ENCODE measurements at places on chromosomes 7 and 10.

DNA sequence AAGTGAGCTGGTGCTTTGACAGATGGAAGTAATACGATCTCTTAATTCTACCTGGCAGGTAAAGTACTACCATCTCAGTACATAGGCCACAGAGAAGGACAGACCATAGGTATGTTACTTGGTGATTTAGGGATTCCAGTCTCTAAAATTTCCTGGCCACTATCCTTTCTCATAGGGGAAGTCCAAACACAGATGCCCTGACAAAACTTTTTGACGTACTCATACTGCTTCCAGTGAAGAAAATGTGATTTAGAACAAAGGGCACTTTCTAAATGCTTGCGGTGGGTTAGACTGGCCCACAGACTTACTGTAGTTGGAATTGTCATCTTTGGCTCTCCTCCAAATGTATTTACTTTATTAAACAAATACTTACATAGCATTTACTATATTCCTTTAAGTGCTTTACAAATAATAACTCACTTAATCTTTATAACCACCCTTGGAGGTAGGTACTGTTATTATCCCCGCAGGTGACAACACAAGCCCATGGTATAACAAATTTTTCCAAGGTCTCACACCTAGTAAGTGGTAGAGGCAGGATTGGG lies 3.0 kb downstream of the PI4K2A start:
- DNase-seq: no peak

DNA sequence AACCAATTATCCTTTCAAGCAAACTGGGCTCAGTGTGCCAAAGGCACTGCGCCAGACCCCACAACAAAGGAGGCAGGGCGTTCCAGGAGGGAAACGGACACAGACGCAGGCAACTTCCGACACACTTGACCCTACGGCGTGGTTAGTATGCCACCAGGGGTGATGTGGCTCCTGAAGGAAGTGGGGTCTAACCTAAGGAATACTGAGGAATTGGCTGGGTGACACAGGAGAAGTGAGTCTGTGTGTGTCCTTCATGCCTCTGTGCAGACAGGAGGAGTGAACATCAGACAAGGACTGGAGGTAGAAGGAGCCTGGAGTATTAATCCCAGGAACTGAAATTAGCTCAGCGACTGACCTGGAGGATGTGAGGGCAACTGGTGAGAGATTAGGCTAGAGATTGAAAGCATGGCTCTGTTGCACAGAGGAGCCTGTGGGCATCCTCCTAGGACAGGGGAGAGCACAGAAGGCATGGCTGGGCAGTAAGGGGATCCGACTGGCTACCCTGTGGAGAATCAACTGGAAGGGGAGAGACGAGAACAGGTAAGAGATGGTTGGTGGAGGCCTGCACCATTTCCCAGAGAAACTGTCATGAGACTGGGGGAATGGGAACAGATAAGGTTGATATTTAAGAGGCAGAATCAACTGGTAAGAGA lies 27.8 kb downstream of the GSDME start:
- no peak for DNase-seq

- DNase-seq: no peak
Measured at GRCh38 chr10:13511409-13511808, 17.4 kb downstream of the BEND7 start.

- no peak for DNase-seq
Measured at GRCh38 chr10:46254007-46254383, 32.8 kb upstream of the ANTXRL start.

GRCh38 chr10:123888751-123889150 lies 2.9 kb downstream of the CPXM2 start:
- peak; percentile 9 for DNase-seq

DNA sequence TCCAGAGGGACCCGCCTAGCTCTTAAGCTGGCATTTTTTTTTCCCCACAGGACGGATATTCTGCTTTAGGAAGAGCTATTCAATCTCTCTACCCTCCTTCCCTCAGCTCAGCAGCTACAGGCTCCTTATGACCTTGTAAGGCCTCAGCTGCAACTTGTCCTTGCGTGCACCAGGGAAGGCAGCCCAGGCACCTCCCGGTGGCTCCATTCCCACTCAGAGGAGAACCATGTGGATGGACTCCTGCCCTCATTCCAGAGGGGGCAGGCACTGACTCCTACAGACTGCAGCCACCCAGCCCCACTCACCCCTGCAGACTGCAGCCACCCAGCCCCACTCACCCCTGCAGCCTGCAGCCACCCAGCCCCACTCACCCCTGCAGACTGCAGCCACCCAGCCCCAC lies 73.7 kb downstream of the ITIH5 start:
- DNase-seq: no peak

- peak; percentile 82 for DNase-seq
Measured at GRCh38 chr7:48084727-48085432, 4.2 kb upstream of the UPP1 start.

- no peak for DNase-seq
Measured at GRCh38 chr10:35208536-35208935, 81.9 kb downstream of the CREM start.

- no peak for DNase-seq
Measured at GRCh38 chr7:99459087-99459486, 6.9 kb downstream of the ATP5MF start.

GRCh38 chr7:93757426-93757825 lies 133.1 kb downstream of the TFPI2 start:
- DNase-seq: no peak

DNA sequence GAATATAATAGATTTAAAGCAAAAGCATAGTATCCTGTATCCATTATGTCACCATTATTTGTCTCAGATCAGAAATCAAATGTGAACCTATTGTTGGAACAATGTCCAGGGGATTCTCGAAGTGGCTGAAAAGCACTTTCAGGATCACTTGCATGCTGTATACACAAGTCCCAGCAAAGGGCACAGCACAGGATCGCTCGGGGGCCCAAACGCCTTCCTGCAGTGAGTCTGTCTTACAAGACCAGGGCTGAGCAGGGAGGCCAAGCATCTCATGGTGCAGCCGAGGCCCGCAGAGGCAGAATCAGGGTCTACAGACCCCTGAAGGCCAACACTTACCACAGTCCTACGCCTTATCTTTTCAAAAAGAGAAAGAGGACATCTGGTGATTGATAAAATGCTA lies 92.3 kb downstream of the TNS3 start:
- no peak for DNase-seq

GRCh38 chr7:56105508-56105907 lies 768 bp downstream of the CHCHD2 start:
- peak; percentile 54 for DNase-seq

DNA sequence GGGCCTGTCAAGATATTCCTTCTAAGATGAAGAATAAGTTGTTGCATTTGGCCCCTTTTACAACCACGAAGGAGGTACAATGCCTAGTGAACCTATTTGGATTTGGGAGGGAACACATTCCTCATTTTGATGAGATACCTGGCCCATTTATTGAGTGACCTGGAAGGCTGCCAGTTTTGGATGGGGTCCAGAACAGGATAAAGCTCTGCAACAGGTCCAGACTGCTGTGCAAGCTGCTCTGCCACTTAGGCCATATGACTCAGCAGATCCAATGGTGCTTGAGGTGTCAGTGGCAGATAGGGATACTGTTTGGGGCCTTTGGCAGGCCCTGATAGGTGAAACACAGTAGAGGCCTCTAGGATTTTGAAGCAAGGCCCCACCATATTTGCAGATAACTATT lies 704.6 kb downstream of the CCSER2 start:
- DNase-seq: no peak

- no peak for DNase-seq
Measured at GRCh38 chr10:71946700-71947099, 17.5 kb upstream of the CHST3 start.

DNA sequence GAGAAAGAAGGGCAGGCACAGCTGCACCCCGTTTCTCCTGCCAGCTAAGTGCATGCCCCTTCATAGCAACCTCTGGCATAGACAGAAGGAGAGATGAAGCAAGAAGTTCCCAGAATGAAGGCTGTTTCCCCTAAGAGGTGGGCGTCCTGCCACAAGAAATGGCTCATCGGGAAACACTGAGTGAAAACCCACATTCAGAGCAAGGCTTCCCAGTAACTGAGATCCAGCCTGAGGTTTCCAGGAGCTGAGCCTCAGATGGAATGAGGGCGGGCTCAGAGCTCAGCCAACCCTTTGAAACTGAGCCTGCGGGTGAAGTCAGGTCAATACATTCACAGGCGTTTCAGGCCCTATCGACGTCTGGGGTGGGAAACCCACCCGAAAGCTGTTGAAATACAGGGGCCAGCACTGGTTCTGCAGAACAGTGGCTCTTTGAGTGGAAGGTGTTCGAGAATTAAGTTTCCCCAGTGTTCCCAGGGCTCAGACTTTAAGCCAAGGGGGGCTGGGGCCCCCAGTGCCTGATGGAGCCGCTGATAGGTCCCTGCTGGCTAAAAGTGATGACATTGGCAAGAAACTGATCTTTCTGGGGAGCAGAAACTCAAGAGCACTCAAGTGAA lies 510.2 kb downstream of the RPS24 start:
- DNase-seq: no peak

DNA sequence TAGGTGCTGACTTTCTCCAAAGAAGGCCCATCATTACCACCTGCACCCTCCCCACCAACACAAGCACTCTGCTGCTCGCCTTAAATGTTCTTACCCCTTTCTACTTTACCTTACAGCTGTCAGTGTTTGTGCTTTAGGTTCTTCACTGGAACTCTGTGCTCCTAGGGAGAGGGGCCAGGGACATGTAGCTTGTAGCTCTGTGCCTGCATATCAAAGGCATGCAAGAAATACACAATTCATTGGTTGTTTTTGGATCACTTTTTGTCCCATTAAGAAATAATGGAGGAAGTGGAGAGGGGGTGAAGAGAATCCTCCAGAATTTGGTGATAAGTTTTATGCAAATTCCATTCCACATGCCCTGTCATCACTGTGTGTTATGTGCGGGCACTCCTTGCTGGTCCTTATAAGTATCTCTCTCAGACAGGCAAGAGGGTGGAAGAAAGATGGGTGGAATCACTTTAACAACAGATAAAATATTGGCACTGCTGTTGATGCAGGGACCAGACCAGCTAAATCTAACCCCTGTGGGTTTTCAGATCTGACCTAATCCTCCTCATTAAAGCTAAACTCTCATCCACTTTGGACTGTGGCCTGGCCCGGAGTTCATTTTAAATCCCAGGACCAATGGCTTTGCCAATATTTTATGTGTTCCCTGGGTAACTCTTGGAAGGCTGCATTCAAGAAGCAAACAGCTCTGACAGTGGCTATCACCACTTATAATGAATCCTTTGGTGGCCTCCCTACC lies 375.8 kb upstream of the NFE2L3 start:
- no peak for DNase-seq

GRCh38 chr10:115606086-115606485 lies 512.9 kb downstream of the ATRNL1 start:
- DNase-seq: no peak

GRCh38 chr7:152307902-152308301 lies 127.9 kb downstream of the KMT2C start:
- no peak for DNase-seq

- DNase-seq: no peak
Measured at GRCh38 chr10:43739161-43739560, 90.5 kb upstream of the ZNF32 start.

DNA sequence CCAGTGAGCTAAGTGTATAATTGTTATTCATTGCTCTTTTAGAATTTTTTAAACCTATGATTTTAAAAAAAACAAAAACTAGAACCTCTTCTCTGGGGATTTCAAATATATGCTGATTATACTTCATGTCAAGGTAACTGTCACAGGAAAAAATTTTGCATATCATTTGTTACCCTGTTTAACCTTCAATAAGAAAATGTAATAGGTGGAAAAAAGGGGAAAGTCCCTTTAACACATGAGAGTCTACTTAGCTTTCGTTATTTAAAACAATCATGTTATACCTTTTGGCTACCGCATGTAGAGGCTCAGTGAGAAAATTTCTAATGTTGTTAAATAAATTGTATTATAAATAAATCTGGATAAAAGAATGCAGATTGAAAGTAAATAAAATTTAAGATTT lies 190.1 kb upstream of the AKR1E2 start:
- DNase-seq: no peak

DNA sequence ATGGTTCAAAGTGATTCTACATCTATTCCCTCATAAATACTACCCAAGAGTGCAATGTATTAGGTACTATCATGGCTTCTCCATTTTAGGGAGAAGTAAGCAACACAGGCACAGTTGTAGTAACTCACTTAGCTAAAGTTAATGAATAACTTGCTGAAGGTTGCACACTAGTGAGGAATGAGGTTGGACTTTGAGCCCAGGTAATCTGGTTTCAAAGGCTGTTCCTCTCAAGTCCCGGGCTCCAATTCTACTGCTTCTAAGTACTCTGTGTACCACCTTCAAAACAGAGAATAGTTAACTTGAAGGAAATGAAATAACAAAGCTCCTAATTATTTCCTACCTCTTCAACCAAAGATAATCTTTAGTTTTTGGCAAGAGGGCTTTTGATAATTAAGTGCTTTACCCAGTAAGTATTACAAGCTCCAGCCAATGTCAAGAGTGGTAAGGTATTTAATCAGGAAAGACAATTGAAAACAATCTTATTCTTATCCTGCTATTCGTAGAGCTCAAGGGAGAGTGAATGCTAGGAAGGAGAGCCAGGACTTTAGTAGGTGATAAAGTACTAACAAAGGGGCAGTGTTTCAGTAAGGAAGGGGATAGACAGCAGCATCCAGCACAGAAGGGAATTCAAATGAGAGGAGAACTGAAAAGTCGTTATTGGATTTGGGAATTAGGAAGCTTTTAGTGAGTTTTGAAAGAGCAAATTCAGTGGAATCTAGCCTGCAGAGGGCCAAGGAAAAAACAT lies 158.2 kb upstream of the PTPRZ1 start:
- no peak for DNase-seq

DNA sequence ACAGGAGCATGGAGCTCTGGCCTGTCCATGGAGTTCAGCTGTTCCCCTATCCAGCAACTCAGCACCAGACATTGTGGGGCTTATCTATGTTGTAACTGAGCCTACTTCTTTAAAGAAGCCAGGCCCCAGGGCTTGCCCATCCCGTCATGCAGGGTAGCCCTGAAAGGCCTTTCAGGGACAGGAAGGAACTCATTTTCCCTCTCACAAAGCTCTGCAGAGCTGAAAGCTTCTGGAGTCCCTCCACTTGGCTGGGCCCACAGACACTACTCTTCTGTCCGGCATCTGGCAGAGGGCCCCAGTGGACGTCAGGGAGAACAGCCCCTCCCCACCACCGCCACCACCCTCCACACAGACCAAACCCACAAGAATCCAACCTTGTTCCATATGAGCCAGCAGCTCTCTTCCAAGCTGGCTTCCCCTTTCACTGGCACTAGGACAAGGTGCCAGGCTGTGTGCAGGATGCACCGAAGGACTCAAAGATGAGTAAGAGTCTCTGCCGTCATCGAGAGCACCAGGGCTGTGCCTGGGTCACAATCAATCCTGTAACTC lies 33.1 kb downstream of the DENND2A start:
- DNase-seq: no peak

- DNase-seq: no peak
Measured at GRCh38 chr10:20105931-20106330, 289.7 kb downstream of the PLXDC2 start.

All from CD4-positive, alpha-beta T cell treated with Interleukin-4 for 1 hour (primary cell).